ENCODE measurements at places on chromosomes 6 and 20.

DNA sequence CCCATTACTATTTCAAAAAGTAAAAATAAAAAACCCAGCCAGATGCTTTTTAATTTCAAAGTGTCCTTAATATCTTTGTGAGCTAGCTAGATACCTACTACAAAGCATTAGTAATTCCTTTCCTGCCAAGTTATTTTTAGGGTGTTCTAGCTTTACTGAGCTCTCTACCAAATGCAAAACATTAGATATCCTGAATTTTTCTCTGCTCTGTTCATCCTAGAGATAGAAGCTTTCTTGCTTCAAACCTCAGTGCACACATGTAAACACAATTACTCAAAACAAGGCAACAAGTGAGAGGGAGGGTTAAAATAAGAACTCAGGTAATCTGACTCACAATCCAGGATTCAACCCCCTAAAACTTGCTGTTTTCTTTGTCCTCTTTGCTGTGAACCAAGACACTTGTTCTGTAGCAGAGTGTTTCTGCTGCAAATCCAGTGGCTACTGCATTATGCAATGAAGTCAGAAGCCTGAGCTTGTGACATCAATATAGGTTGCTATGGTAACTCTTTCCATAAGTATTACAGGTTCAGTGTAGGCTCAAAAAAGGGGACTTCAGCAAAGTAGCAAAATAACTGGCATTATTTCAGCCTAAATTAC, 72.6 kb upstream of the STXBP5 start:
- no peak for DNase-seq

DNA sequence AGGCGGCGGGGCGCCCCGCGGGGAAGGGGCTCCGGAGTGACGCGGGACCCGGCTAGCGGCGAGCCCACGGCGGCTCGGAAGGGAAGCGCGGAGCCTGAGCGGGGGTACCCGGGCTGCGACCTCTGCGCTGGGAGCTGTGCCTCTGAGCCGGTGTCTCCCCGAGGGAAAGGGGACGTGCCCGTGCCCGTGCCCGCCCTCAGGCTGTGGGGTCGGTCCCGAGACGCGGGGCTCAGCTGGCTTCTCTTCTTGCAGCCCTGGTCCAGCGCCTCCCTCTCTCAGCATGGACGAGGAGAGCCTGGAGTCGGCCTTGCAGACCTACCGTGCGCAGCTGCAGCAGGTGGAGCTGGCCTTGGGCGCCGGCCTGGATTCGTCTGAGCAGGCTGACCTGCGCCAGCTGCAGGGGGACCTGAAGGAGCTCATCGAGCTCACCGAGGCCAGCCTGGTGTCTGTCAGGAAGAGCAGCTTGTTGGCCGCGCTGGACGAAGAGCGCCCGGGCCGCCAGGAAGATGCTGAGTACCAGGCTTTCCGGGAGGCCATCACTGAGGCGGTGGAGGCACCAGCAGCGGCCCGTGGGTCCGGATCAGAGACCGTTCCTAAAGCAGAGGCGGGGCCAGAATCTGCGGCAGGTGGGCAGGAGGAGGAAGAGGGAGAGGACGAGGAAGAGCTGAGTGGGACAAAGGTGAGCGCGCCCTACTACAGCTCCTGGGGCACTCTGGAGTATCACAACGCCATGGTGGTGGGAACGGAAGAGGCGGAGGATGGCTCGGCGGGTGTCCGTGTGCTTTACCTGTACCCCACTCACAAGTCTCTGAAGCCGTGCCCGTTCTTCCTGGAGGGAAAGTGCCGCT, 686 bp downstream of the ZGPAT start:
- DNase-seq: peak; percentile 27

DNA sequence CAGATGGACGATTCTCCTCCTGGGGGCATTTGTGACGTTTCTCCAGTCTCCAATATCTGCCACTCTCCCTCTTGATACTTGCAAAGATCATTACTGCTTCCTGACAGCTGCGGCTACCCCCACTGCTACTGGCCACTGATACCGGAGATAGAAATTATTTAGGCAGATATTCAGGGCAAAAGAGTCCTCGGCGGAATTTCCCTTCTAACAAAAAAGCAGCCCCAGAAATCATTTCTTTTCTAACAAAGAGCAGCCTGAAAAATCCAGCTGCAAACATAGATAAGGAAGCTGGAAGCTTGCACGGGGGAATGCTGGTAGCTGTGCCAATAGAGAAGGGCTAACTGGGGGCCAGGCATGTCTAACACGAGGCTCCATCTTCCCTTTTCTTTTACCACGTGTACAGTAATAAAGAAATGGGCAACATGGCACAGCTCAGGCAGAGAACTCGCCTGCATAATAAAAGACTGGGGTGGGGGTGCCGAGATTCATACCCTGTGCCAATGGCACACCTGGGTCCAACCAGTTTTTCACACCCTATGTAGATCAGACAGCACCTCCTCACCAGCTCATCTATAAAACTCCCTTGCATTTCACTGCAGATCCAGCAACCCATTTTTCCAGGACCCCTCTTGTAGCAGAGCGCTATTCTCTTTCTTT, 6.1 kb downstream of the TP53RK start:
- DNase-seq: no peak

- DNase-seq: no peak
Measured at GRCh38 chr6:93549868-93550267, 130.5 kb upstream of the EPHA7 start.

GRCh38 chr20:14446446-14446845, 109.0 kb upstream of the FLRT3 start:
- no peak for DNase-seq

DNA sequence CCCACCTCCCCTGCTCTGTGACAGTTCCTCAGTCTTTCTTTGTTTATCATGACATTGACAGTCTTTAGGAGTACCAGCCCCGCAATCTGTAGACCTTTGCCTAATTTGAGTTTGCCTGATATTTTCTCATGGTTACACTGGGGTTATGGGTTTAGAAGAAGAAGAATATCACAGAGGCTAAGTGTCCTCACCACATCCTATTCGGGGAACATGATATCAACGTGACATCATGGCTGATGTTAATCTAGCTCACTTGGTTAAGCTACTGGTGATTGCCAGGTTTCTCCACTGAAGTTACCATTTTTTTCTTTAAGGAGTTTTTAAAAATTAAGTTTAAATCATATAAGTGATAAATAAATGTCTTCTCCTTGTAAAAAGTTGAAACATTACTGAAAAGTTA, 127.5 kb downstream of the CEP57L1 start:
- no peak for DNase-seq

- no peak for DNase-seq
Measured at GRCh38 chr20:53324816-53325215, 268.8 kb downstream of the ZNF217 start.
